ENCODE measurements at places on chromosomes 7 and 10.

GRCh38 chr7:136045992-136046391 is 68.8 kb upstream of the MTPN start:
- no peak for DNase-seq

DNA sequence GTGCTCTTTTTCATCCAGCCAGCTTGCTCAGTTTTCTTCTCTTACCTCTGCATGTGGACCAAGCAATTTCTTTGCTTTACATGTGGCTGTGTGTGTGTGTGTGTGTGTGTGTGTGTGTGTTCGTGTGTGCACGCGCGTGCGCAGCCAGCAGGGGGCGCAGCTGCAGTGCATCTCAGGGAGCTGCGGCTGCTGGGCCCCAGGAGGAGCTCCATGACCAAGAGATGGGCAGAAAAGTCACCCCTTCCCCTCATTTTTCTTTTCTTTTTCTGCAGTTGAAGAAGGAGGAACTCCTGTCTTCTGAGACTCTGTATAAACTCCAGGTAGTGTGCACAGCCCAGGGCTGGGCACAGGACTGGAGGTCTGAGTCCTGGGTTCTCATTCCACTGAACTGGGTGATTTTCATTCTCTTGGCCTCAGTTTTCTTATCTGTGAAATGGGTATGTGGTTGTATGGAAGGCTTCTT is 41.8 kb downstream of the BLNK start:
- peak; percentile 69 for DNase-seq

- no peak for DNase-seq
Measured at GRCh38 chr7:117562759-117563158, 82.9 kb downstream of the CFTR start.

- DNase-seq = no peak
Measured at GRCh38 chr10:12181065-12181775, 14.5 kb downstream of the NUDT5 start.
